ENCODE measurements at places on chromosomes 16 and 17. TPM values are rescaled to one million over a fixed set of nuclear protein-coding genes. Genes with fewer than 3 reads are reported as not detected.

The DPEP1 gene
- polyA plus RNA-seq: not detected

GRCh38 chr16:5665834-5666233 is 568.2 kb upstream of the EEF2KMT start:
- no peak for DNase-seq

DNA sequence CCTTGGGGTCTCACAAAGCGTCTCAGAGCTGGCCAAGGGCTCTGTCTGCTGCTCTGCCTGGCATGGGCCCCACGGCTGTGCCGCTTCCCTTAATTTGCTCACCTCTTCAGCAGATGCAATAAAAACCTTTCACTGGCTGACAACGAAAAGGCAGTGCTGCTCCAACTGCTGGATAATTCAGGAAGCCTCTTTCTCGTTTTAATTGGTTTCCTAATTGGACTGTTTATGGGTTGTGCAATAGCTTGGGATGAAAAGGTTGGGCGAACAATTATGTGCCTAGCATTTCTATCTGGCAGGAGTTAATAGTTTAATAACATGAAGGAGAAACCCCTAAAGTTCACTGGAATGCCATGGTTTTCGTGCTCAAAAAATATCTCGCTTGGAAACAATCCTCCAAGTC is 234.1 kb upstream of the IRX5 start:
- DNase-seq: no peak

The RSKR gene
- polyA plus RNA-seq: 2.0 TPM

DNA sequence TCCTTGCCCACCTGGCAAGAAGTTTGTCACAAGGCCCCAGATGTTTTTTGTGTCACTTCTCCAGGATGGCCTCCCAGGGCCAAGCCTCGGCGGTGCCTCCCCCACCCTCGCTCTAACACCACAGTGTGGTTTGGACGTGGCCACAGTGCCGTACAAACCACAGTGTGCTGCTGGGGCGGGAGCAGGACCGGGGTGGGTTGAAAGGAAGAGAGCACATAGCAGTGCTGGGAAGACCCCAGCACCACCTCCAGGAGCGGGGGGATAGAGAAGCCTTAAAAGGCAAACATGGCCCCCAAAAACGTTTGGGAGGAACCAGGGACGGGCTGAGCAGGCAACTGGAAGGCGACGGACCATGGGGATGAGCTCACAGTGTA is 5.0 kb upstream of the BCL6B start:
- no peak for DNase-seq

- DNase-seq: no peak
Observed at GRCh38 chr16:81415751-81416150, 28.9 kb upstream of the CMIP start.

GRCh38 chr16:86554599-86554916 is 477 bp downstream of the MTHFSD start:
- no peak for DNase-seq

DNA sequence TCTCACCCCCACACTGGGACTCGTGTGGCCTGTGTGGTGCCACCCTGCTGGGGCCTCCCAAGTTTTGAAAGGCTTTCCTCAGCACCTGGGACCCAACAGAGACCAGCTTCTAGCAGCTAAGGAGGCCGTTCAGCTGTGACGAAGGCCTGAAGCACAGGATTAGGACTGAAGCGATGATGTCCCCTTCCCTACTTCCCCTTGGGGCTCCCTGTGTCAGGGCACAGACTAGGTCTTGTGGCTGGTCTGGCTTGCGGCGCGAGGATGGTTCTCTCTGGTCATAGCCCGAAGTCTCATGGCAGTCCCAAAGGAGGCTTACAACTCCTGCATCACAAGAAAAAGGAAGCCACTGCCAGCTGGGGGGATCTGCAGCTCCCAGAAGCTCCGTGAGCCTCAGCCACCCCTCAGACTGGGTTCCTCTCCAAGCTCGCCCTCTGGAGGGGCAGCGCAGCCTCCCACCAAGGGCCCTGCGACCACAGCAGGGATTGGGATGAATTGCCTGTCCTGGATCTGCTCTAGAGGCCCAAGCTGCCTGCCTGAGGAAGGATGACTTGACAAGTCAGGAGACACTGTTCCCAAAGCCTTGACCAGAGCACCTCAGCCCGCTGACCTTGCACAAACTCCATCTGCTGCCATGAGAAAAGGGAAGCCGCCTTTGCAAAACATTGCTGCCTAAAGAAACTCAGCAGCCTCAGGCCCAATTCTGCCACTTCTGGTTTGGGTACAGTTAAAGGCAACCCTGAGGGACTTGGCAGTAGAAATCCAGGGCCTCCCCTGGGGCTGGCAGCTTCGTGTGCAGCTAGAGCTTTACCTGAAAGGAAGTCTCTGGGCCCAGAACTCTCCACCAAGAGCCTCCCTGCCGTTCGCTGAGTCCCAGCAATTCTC is 27.4 kb downstream of the STH start:
- DNase-seq: no peak

- DNase-seq: no peak
Observed at GRCh38 chr17:8956465-8956902, 9.0 kb downstream of the PIK3R5 start.

The KRT33B gene
- not detected for polyA plus RNA-seq

DNA sequence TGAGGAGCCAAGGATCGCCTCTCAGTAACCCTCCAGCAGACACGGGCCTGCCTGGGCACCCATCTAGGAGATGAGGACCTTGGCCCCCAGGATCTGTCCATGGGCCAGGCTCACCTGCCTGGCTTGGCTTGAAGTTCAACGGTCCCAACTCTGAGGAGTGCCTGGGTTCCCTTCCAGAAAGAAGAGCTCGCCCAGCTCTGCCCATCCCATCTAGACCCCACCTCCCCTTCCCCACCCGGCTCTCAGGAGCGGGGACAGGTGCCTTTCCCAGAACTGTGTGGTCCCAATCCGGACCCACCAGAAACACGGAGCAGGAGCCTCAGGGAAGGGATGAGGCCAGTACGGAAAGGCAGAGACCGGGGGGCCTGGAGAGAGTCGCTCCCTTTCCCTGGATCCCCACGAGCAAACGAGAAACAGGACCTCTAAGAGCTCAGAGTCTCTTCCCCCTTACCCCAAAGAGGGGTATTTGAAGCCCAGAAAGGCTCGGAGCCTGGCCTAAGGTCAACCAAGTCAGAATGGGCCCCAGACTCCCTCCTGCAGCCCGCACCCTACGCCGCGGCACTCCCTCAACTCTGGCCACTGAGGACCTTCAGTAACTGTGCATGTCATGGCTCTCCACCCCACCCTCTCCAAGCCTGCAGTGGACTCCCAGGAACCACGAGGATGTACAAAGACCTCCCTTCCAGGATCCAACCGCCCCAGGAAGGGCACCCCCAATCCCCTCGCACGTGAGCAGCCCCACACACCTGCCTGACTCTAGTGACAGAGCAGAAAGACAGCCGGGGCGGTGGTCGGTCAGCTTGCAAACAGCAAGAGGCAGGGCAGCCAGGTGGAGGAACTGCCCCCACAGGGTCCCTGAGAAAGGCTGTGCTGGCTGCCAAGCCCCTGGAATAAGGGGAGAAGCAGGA is 5.4 kb downstream of the CLUH start:
- DNase-seq: peak; percentile 45

- no peak for DNase-seq
Observed at GRCh38 chr17:73718362-73718761, 74.1 kb upstream of the SDK2 start.

DNA sequence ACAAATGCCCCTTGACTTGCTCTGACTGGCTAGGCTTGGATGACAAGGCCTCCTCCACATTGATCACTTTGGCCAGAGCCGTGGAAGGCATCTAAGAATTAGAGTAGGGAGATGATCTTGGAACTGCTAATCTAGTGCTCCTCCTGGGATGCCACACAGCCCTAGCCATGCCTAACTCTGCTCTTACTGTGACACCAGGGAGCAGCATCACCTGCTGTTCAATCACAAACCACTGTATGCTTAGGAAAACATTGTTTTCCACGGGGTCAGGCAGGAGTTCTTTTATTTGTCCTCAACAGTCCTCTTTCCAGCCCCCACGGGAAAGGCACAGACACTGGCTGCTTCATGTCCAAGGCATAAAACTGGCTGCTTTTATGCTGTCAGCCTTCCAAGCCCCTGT is 46.3 kb downstream of the C16orf78 start:
- no peak for DNase-seq

DNA sequence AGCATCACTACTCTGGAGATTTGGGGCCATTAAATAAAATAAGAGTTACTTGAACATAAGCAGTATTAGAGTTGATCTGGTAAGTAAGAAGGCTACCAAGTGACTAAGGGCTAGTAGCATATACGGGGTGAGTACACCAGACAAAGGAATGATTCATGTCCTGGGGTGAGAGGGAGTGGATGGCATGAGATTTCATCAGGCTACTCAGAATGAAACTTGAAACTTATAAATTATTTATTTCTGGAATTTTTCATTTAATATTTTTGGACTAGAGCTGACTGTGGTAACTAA is 2.3 kb downstream of the SLFN5 start:
- no peak for DNase-seq

- no peak for DNase-seq
Observed at GRCh38 chr17:28372203-28372944, 880 bp downstream of the SARM1 start.

GRCh38 chr16:16059895-16060590 is 110.6 kb downstream of the ABCC1 start:
- DNase-seq: peak; percentile 63

- no peak for DNase-seq
Observed at GRCh38 chr16:24838554-24839266, 7.1 kb upstream of the SLC5A11 start.

DNA sequence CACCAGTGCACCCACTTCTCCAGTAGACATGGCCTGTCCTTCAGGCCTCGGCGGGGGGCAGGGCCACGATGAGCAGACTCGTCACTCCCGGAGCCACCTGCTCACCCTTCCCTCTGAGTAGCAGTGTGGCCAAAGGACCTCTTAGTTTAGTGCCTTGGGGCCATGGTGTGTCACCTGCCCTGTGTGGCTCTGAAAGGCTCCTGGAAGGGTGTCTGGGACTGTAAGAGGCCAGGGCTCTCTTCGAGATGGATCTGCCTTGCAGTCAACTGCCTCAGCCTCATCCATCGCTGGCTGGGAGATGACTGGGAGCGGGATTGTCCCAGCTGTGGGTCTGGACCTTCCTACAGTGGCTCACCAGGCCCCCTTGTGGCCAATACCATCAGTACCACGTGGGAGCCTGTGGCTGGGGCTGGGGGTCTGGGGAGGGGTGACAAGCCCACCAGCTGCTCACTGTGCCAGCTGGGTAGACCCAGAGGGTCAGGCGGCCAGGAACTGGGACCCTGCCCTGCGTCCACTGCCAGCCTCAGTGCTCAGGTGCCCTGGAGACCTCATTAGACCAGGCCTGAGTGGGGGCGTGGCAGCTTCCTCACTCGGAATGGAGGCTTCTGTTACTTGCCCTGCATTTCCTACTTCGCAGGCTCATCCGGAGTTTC is 133.4 kb downstream of the OR1D5 start:
- no peak for DNase-seq

The HAGHL gene
- polyA plus RNA-seq: 0.38 TPM

GRCh38 chr16:53829186-53829747 is 125.3 kb downstream of the FTO start:
- no peak for DNase-seq

The CPPED1 gene
- 3.4 TPM for polyA plus RNA-seq

The TNFRSF13B gene
- polyA plus RNA-seq: not detected

The RDM1 gene
- not detected for polyA plus RNA-seq

- no peak for DNase-seq
Observed at GRCh38 chr16:15810411-15810810, 46.4 kb downstream of the MYH11 start.

GRCh38 chr16:17331071-17331607 is 139.6 kb downstream of the XYLT1 start:
- peak; percentile 86 for DNase-seq

The KRTAP17-1 gene
- not detected for polyA plus RNA-seq

DNA sequence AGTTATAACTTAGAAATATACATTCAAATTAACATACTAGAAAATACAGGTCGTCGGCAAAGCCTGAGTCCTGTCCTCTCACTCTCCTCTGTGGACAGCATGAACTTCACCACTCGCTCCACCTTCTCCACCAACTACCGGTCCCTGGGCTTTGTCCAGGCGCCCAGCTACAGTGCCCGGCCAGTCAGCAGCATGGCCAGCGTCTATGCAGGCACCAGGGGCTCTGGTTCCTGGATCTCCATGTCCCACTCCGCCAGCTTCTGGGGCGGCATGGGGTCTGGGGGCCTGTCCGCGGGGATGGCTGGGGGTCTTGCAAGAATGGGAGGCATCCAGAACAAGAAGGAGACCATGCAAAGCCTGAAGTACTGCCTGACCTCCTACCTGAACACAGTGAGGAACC is 319.4 kb downstream of the ZFHX3 start:
- DNase-seq: no peak

GRCh38 chr16:30983289-30983889 is 1.6 kb upstream of the HSD3B7 start:
- no peak for DNase-seq

GRCh38 chr16:51937771-51938170 is 609.2 kb downstream of the TOX3 start:
- DNase-seq: no peak

- no peak for DNase-seq
Observed at GRCh38 chr16:57956924-57957672, 13.8 kb downstream of the CNGB1 start.

DNA sequence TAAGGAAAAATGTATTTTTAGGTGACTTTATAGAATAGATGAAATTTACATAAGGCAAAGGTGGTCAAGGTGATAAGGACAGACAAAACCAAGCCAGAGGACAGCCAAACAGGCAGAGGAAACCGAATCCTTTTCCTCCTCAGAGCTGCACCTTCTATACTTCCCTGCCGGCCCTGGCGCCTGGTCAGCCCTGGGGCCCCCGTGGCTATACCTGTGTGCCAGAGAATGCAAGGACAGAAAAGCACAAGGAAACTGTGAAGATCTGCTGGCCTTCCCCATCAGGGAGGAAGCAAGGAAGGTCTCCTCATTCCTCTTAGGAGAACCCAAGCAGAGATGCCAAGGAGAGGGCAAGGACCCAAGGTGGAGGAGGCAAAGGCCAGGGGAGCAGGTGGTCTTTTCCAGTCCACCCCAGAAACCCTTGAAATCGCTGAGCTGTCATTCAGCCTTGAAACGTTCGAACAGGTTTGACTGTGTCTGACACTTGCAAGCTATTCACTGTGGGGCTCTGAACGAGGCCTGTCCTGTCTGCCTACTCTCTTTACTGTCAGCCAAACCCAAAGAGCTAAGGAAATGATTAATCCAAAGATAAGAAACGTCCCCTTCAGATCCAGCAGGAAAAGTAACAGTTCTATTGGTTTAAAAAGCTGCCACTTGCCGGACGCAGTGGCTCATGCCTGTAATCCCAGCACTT is 114.4 kb downstream of the XYLT1 start:
- DNase-seq: no peak
